ENCODE measurements at places on chromosomes 7 and 10.

GRCh38 chr10:46273506-46274477 lies 13.0 kb upstream of the ANTXRL start:
- no peak for DNase-seq

- DNase-seq, result no peak
Observed at GRCh38 chr7:65979583-65980477, 2.2 kb downstream of the GUSB start.

- DNase-seq, result no peak
Observed at GRCh38 chr7:67857698-67858097, 861.1 kb downstream of the TYW1 start.

- no peak for DNase-seq
Observed at GRCh38 chr10:45419676-45420025, 45.6 kb downstream of the ALOX5 start.

DNA sequence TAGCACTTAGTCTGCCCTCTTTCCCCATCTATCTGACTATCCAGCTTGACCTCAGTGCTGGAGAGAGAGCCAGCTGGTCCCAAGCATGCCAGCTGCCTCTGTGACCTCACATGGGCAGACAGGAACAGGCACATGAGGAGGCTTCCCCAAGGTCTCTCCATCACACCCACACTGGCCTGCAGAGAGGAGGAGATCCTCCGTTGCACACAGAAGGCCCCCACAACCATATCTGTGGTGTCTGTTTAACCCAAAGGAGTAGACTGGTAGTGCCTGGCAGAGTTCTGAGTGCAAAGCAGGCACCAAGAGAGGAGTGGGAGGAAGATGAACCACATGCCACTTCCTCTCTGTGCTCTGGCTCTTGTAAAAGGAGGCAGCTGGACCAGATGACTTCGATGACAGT lies 4.8 kb upstream of the ANK3 start:
- DNase-seq, result no peak

DNA sequence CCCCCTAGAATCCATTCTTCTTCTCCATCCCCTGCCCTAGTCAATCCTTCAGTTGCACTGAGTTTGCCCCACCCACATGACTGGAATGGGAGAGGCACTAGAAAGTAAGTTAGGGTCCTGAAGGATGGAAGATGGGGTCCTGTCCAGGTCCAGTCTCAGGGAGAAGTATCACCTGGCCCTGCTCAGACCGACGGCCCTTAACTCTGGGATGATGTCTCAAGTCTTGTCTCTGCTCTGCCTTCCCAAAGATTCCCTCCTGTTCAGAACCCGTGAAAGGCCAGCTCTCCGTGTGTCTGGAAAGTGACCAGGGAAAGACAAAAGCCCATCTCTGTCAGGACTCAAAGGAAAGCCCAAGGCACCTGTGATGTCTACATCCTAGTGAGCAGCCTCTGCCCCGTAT lies 88.8 kb downstream of the OAT start:
- DNase-seq, result no peak

- no peak for DNase-seq
Observed at GRCh38 chr7:146885231-146885630, 768.6 kb downstream of the CNTNAP2 start.

DNA sequence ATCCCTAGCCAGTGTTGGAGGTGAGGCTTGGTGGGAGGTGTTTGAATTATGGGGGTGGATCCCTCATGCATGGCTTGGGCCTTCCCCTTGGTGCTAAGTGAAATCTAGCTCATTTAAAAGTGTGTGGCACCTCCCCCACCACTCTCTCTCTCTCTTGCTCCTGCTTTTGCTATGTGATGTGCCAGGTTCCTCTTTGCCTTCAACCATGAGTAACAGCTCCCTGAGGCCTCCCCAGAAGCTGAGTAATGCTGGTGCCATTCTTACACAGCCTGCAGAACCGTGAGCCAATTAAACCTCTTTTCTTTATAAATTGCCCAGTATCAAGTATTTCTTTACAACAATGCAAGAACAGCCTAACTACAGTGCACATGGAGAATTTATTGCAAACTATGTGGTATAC lies 188.8 kb upstream of the POT1 start:
- DNase-seq, result no peak

GRCh38 chr7:93047514-93048099 lies 70.2 kb downstream of the SAMD9 start:
- DNase-seq, result no peak

DNA sequence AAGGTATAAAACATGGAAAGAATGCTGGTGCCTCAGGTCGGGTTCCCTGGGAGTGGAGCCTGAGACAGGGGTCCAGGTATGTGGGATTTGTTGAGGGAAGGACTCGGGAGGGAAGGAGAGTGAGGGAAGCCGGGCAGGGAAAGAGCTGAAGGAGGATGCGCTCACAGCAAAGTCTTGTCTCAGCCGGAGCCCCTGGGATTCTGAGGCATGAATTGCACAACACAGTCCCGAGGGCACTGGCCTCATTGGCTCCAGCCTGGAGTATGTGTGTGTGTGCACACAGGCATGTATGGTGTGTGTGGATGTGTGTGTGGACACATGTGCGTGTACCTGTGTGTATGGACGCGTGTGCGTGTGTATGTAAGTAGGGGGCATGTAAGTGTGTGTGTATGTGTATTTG lies 87.4 kb downstream of the WDFY4 start:
- no peak for DNase-seq

GRCh38 chr7:148142660-148143248 lies 447.8 kb upstream of the C7orf33 start:
- no peak for DNase-seq

DNA sequence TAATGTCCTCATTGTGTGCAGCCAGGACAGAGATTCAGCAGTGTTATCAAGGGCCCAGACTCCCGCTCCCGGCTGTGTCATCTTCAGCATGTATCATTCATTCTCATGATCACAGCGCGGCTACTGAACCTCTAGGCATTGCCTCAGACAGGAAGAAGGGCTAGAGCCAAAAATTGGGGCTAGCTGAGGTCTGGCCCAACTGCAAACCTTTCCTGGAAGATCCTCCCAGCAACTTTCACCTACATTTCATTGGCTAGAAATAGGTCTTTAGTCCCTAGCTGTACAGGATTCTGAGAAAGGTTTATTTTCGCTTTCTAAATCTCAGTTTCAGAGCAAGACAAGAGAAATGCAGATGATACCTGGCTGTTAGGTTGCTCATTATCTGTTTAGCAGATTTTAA lies 81.9 kb downstream of the CREM start:
- no peak for DNase-seq

DNA sequence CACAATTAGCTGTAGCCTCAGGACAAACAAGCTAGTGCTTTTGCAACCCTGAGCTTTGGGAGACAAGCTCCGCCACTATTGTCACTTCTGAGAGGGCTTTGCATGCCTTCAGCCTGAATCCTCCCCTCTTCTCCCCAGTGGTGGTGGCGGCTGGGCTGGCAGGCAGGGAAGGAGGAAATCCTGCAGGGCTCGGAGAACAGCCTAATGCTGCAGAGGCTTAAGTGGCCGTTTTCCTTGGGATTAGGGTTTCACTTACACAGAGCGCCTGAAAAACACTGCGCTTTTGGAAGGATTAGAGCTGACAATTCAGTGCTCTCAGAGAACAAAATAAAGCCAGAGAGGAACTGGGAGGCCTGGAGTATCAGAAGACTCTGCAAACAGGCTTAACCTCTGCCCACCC lies 71.3 kb downstream of the PAX2 start:
- no peak for DNase-seq

DNA sequence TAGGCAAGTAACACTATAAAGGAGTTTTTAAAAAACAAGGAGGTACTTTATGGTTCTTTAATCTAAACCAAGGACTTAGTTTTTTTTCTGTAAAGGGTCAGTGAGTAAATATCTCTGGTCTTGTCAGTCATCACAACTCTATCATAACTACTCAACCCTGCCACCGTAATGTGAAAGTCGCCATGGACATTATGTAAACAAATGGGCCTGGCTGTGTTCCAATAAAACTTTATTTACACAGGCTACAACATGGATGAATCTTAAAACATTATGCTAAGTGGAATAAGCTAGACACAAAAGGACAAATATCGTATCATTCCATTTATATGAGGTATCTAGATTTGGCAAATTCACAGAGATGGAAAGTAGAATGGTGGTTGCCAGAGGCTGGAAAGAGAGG lies 60.8 kb upstream of the SP4 start:
- no peak for DNase-seq

GRCh38 chr7:67652937-67653336 lies 656.3 kb downstream of the TYW1 start:
- DNase-seq, result no peak

DNA sequence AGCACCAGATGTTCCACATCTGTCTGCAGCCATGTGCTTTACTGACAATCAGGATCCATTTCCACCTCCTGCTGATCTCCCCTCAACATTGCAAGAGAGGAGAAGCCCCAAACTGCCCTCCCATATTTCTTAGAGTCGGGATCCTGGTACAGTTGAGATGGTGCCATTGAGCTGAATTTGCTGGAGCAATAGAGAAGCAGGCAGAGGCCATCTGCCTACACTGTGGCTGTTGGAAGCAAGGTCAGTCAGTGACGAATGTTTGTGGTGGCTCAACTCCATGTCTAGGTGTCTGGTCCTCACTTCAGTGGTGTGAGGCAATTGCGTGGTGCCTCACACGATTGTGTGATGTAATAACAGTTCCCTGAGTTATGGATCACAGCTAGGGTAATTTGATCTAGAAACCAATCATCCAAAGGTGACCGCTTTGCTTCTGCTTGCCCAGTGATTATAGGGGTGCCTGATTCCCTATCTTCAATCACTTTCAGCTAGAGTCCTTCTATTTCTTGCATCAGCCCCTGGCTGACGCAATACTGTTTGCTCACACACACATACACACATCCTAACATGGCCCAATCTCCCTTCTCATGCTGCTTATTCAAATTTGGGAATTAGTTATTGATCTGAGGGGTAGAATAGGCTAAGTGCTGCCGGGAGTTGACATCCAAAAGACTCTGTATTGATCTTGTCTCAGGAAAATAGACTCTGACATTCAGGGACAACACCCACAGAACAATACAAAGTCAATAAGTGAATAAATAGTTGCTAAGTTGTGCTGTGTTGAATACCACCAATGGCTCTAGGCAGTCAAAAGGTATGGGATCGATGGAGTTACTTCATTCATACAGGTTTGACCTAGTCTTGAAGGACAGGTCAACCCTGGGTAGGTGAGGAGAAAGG lies 46.1 kb upstream of the SLC35B4 start:
- no peak for DNase-seq

GRCh38 chr7:122305475-122306319 lies 1.1 kb upstream of the FEZF1 start:
- DNase-seq, result peak; percentile 65

DNA sequence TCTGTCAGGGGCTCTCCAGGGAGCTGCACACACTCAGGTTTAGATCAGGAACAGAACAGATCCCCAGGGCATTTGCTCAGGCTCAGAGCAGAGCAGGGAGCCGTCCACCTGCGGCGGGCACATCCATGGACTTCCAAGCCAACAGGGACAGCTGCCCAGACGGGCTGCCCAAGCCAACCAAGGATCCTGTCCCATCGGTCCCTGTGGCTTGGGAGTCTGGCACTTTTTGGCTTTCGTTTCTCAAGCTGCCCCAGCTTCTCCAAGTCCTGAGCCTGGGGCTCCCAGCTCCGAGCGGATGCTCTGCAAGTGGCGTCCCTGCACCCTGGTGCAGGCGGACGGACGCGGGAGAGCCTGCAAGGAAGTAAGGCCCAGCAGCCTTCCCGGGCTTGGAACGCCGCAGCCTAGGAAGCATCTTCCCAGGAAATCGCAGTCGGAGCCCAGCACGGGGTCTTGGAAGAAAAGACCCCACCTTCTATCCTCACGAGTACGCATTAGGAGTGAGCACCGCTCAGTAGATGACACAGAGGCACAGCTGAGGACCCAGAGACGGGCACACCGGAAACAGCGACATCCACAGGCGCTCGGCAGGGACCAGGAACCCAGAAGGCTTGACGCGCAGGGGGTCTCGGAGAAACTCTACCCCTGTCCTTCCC lies 6.0 kb downstream of the GPR146 start:
- DNase-seq, result no peak

GRCh38 chr7:100509231-100509630 lies 25.5 kb downstream of the NYAP1 start:
- no peak for DNase-seq

DNA sequence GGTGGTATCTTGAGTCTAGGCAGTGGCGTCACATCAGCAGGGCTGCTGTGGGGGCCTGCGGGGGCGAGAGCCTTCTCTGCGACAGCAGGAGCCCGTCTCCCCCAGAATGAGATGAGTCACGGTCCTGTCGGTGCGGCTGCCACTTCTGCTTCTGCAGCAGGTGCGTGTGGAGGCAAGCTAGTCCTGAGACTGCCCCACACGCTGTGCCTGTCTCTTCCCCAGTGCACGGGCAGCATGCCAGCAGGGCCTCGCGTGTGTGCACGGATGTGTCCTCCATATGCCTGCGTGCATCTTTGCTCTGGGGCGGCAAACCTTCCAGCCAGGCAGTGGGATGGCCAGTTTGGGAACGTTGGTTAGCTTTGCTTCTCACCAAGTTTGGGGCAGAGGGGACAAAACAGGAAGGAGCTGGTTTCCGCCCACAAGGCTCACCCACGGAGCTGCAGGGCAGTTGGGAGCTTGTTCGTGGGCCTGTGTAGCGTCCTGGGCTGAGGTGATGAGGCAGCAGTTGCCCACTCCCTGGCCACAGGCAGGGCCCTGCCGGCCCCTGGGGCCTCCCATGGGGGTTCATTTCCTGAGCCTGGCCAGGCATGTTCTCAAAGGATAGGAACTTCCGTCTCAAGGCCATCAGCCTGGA lies 60.8 kb upstream of the PPIF start:
- no peak for DNase-seq

DNA sequence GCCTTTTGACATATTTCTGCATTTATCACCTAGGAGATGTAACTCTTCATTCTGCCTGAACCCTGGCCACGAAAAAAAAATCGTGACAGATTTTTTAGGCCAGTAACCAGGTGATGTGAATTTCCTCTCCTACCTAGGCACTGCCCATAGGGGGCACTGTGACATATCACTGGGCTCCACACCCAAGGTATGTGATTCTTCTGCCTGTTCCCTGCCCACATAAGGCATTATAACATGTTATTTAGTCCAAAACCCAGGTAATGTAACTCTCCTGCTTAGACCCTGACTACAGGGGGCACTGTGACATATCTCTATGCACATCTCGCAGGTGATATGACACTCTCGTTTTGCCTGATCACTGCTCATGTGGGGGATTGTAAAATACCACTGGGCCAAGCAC lies 29.5 kb upstream of the ZNF107 start:
- no peak for DNase-seq

GRCh38 chr10:74786126-74786525 lies 40.3 kb upstream of the KAT6B start:
- DNase-seq, result no peak

- DNase-seq, result no peak
Observed at GRCh38 chr7:152870106-152870693, 110.6 kb downstream of the ACTR3B start.

DNA sequence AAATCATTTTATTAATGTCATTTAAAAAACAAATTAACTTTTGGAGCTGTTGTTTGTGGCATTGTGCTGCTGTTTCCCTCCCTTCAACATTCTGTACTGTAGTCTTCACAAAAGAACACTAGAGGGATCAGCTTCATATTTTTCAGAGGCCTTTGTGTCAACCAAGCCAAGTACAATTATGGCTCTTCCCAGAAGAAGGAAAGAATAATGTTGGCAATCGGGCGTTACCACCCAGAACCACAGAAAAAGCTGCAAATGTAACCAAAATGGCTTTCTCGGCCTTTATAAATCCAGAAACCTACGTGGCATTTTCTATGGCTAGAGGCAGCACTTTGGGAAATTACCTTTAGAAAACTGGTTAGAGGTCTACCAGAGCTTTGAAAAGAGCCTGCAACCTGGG lies 98.8 kb upstream of the COL1A2 start:
- peak; percentile 55 for DNase-seq
